ENCODE measurements at places on chromosomes 5 and 9. TPM values are rescaled to one million over a fixed set of nuclear protein-coding genes. Genes with fewer than 3 reads are reported as not detected.

The TERT gene
- total RNA-seq: 40.4 TPM

The FAM163B gene
- total RNA-seq: 3.1 TPM

GRCh38 chr5:125276096-125276495, 529.7 kb upstream of the ZNF608 start:
- no peak for DNase-seq

The EPB41L4B gene
- total RNA-seq: 21.7 TPM

GRCh38 chr9:17528859-17529258, 50.0 kb upstream of the SH3GL2 start:
- no peak for DNase-seq

DNA sequence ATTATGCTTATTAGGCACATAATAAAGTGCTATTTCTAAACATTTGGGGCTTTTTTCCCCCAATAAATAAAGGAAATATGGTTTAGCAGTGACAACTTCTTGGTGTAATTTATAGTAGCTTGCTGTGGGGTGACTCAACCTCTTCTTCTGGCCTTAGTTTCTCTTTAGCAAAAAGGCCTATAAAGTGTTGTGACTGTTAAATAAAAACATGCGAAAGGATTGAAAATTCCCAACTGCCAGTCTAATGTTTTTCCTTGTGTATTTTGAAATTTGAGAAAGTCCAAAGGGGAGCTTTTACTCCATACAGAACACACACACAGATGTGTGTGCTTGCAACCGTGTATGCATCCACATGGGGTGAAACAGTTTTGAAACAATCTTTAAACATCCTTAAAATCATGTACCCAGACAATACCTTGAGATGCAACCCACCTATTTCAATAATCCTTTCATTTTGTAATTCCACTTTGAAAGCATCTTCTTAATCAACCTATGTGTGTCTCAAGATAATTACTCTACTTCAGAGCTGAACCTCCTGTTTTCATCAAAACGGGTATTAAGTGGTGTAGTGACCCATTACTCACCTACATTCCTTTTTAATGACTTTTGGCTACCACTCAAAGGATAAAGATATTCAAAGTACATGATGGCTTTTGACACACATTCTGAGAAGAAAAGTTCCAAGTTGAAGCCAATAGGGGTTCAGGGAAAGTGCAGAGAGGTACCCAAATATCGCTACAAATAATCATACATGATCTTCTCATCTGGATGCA, 123.8 kb downstream of the DROSHA start:
- DNase-seq: no peak

GRCh38 chr5:31133488-31133887, 60.0 kb upstream of the CDH6 start:
- DNase-seq: no peak

The TRIM14 gene
- total RNA-seq: 18.4 TPM

DNA sequence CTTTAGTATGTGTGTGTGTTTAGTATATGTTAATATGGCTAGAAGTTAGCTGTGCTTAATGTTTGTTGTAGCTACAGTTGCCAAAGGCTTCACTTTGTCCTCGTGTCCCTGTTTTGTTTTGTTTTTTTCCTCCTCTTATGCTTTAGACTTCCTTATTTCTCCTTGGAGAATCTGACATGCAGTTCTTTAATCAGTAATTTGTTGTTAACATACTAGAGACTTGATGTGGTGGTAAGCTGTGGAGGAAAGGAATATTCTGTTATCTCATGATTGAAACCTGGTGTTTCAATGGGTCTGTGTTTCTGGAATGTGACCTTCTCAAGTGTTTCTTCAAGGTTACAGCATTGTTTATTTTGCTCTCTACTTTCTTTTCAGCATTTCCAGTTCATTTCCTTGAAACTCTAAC, 515.6 kb upstream of the ST8SIA4 start:
- no peak for DNase-seq

The PTGER4 gene
- total RNA-seq: 3.1 TPM

DNA sequence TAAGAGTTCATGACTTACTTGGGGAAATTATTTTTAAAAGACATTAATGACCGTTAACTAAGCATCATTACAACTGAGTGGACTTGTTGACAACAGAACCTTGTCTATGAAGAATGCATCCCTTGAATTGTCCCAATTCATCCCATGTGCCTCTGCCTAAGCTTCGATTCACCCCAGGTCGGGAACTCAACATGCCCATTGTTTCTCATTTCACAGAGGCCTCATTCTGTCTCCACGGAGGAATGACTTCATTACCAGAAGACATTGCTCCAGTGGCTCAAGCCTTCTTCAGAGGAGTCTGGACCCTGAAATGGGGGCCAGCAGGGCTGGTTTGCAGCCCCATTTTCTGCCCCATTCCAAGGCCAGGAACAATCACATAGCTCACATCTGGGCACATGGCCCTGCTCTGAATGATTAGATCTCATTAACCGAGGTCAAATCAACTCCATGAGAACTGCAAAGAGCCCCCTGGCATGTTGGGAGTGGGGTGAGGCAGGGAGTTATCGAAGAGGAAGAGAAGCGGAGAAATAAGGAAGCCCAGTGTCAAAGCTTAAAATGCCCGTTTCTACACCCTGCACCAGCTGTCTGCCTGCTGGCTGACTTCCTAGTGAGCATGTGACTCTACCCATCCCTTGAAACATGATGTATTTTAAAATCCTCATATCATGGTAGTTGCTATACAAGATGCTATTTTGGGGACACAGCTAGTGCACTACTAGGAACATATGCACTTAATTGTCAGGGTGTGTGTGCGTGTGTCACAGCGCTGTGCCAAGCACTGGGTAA, 137.3 kb downstream of the LHFPL2 start:
- no peak for DNase-seq

GRCh38 chr5:131814990-131815389, 18.2 kb upstream of the FNIP1 start:
- DNase-seq: no peak

DNA sequence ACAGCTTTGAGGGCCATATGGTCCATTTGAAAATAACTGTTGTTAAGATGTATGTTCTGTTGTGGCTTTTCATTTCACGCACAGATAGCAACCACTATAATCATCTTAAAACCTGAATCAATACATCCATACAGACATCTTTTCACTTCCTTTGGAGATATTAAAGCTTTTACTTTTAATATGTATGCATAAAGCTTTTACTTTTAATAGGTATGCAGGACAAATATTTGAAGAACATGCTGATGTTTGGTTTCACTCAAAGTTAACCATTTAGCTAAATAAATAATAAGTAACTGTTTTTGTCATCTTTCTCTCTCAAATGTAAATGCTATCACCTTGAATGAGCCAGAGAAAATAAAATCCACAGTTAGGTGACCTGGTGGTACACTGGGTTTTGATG, 108.6 kb downstream of the OXCT1 start:
- no peak for DNase-seq

- peak; percentile 61 for DNase-seq
These were observed 3.4 kb downstream of the ASS1 start for GRCh38 chr9:130448035-130448624.

GRCh38 chr5:129094924-129095899, 663 bp downstream of the ISOC1 start:
- peak; percentile 60 for DNase-seq

The NTMT1 gene
- 58.1 TPM for total RNA-seq

GRCh38 chr9:127417131-127418036, 6.8 kb upstream of the ZNF79 start:
- DNase-seq: no peak

The CCL21 gene
- not detected for total RNA-seq

The ARAP3 gene
- 51.2 TPM for total RNA-seq
